ENCODE measurements at places on chromosomes 5 and 9. TPM values are rescaled to one million over a fixed set of nuclear protein-coding genes. Genes with fewer than 3 reads are reported as not detected.

GRCh38 chr9:129640871-129641749 lies 841 bp downstream of the ASB6 start:
- peaks cover 5% of the 10 kb centered on the region for H3K36me3 ChIP-seq
- no peak for DNase-seq
- H3K4me3 ChIP-seq = peak overlapping the region; percentile 74
- peaks cover 10% of the 10 kb centered on the region for H3K4me1 ChIP-seq
- no peaks in the 10 kb centered on the region for H3K27me3 ChIP-seq

- DNase-seq = no peak
- peaks cover 11% of the 10 kb centered on the region for H3K27me3 ChIP-seq
- no peak overlapping the region for H3K4me3 ChIP-seq
Measured at GRCh38 chr5:145919413-145919812, 17.0 kb upstream of the SH3RF2 start.

DNA sequence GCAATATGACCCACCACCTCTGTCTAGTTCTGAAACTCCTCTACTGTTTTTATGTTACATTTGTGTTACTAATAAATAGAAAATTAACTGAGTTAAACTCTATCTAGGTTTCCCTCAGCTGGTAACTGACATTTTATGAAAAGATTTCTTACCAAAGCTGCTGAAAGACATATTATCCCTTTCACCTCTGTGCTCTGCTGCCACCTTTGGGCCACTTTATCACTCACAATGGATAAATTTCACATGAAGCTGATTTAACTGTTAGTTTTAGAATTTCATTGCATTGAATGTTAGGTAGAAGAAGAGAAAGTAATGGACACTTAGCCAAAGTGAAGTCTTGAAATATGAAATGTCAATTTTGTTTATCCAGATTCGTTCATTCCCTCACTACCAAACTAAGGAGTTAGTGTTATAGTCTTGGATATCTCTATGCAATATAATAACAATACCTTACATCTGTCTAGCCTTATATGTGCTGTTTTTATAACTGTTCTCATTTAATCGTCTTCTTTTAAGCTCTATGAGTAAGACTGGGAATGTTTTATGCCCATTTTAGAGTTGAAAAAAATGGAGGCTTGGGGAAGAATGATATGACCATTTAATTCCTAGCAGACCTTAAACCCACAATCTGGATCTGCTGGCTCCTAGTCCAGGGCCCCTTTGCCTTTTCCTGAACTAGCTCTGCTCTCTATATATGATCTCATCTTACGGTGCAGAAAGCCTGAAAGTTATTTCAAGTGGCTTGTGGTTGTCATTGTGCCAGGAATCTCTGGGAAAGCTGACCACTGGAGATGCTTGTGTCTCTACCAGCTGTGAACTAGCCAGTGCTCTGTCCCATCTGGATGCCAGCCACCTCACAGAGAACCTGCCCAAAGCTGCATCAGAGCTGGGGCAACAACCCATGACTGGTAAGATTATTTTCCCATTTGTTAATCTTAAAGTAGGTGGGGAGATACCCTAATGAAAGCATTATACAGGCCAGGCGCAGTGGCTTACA lies 97.1 kb downstream of the GOLPH3 start:
- no peak overlapping the region for H3K4me3 ChIP-seq
- DNase-seq = no peak
- H3K27me3 ChIP-seq = no peaks in the 10 kb centered on the region
- H3K36me3 ChIP-seq = no peaks in the 10 kb centered on the region
- no peaks in the 10 kb centered on the region for H3K4me1 ChIP-seq

GRCh38 chr9:69317894-69318293 lies 7.1 kb upstream of the ENTREP1 start:
- no peak overlapping the region for H3K4me3 ChIP-seq
- peaks cover 4% of the 10 kb centered on the region for H3K36me3 ChIP-seq
- no peaks in the 10 kb centered on the region for H3K4me1 ChIP-seq
- no peak overlapping the region for H3K27ac ChIP-seq
- no peak for DNase-seq

- no peak for DNase-seq
- H3K4me3 ChIP-seq = no peak overlapping the region
- H3K27me3 ChIP-seq = peaks cover 9% of the 10 kb centered on the region
- H3K36me3 ChIP-seq = no peaks in the 10 kb centered on the region
Measured at GRCh38 chr9:128211186-128211980, 8.2 kb downstream of the DNM1 start.

DNA sequence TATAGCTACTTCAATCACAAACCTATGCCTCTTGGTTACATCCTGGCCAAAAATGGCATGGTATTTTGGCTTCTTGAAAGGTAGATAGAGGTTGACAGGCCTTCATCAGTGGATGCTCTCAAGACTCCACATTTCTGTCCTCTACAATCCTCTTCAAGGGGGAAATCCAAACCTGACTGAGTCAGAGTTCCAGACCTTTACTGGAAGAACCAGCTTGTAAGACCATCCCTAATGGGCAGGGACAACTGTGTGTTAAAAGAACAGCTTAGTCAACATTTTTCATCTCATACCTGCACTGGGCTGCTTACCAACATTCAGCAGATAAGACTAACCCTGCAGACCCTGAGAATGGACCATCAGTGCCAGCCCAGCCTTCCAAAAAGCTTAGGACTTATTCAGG lies 155.7 kb downstream of the CDK5RAP2 start:
- DNase-seq = no peak
- H3K27me3 ChIP-seq = no peaks in the 10 kb centered on the region
- peaks cover 18% of the 10 kb centered on the region for H3K36me3 ChIP-seq
- H3K4me1 ChIP-seq = no peaks in the 10 kb centered on the region
- no peak overlapping the region for H3K4me3 ChIP-seq
- H3K27ac ChIP-seq = no peak overlapping the region

DNA sequence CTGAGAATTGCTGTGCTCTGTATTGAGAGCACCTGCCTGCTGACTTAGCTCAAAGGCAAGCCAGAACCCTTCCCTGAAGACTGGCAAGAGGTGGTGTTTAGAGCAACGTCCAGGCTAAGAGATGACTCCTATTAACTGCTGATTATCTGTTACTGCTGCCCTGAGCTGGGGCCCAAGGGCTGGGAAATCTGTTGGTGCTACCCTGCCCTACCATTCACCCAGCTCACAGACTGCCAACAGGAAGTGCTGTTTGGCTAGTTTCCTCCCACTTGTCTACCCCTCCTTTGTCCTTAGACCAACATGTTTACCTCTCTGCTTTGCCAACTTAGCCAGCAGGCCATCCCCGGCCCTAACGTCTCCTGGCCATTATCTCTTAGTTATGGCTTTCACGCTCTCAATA lies 6.9 kb downstream of the RAB24 start:
- H3K4me3 ChIP-seq = no peak overlapping the region
- peak overlapping the region; percentile 88 for H3K27ac ChIP-seq
- H3K36me3 ChIP-seq = peaks cover 17% of the 10 kb centered on the region
- peaks cover 8% of the 10 kb centered on the region for H3K4me1 ChIP-seq
- no peak for DNase-seq

DNA sequence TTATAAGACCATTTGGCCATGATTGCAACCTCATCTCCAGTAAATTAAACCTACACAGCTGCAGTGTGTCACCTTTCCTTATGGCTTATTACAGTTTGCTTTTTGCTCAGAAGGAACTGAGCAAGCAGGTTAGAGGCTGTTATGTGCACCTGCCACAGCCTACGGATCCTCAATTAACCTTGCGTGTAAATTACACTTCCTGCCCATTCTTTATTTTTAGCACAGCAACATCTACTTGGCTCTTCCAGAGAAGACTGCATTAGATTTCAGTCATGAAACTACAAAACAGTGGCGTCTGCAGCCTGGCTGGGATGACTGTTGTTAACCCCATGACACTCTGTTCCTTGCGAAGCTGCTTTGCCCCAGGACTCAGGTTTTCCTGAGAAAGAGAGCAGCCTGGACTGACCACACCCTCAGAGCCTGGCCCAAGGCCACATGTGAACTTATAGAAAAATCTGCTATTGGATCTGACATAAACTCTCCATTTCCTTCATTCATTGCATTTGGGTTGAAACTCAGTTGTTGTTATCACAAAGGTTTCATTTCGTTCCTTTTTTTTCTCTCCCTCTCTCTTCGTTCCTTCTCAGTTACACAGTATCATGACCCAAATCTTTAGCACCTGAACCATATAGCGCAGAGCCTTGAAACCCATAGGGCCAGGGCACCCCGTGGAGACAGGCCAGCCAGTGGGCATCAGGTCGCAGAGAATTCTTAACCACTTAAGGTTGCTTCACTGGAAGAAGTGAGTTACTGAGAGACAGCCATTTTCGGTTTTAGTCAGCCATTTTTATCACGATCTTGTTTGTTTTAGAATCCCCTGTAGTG lies 138.6 kb downstream of the PALM2AKAP2 start:
- DNase-seq = no peak
- H3K36me3 ChIP-seq = no peaks in the 10 kb centered on the region
- peaks cover 11% of the 10 kb centered on the region for H3K27me3 ChIP-seq

DNA sequence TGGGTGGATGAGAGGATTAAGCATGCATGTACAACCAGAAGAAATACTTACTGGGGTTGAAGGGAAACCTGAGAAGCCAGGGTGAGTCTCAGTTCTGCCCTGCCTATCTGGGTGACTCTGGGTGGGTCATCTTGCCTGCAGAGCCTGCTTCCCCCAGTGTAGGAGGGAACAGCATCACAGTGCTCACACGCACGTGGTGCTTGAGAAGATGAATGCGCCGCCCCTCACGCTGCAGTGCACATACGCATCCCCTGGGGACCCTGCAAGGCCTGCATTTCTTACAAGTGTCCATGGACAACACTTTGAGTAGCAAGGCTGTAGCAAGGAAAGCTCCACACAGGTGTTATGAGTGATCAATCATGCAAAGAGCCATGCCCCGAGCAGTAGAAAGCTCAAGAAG lies 18.7 kb upstream of the GABBR2 start:
- no peak overlapping the region for H3K4me3 ChIP-seq
- no peaks in the 10 kb centered on the region for H3K4me1 ChIP-seq
- DNase-seq = no peak
- H3K36me3 ChIP-seq = no peaks in the 10 kb centered on the region
- no peak overlapping the region for H3K27ac ChIP-seq

DNA sequence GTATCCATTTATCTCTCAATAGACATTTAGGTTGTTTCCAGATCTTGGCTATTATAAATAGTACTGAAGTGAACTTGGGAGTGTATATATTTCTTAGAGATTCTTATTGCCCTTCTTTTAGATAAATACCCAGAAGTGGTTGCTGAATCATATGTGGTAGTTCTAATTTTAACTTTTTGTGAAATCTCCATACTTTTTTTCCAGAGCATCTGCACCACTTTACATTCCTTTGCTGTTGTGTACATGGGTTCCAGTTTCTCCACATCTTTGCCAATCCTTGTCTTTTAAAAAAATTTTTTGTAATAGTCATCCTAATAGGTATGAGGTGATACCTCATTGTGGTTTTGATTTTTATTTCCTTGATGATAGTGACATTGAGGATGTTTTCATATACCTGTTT lies 303.7 kb downstream of the CCDC171 start:
- H3K4me1 ChIP-seq = no peaks in the 10 kb centered on the region
- H3K36me3 ChIP-seq = no peaks in the 10 kb centered on the region
- no peak for DNase-seq
- H3K27me3 ChIP-seq = no peaks in the 10 kb centered on the region
- H3K4me3 ChIP-seq = no peak overlapping the region
- no peak overlapping the region for H3K27ac ChIP-seq

GRCh38 chr9:14421291-14421690 lies 107.3 kb upstream of the NFIB start:
- no peaks in the 10 kb centered on the region for H3K27me3 ChIP-seq
- no peak overlapping the region for H3K4me3 ChIP-seq
- no peak for DNase-seq
- no peak overlapping the region for H3K27ac ChIP-seq
- no peaks in the 10 kb centered on the region for H3K36me3 ChIP-seq

DNA sequence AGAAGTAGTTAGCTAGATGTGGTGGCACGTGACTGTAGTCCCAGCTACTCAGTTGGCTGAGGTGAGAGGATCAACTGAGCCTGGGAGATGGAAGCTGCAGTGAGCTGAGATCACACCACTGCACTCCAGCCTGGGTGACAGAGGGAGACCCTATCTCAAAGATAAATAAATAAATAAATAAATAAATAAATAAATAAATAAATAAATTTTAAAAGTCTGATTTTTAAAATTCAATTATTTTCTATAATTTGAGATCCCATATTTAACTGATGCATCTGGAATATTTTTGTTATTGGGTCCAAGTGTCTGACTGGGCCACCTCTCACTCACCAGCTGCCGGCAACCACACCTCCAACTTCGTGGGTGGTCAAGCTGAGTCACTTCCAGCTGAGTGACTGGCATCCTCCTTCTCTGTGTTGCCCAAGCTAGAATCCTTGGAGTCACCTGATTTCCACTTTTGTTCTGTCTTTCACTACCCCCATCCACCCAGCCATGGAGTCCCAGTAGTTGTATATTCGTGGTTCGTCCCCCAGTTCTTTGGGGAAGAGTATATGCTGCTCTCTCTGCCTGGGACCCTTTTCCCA lies 70.9 kb downstream of the EGFLAM start:
- H3K27me3 ChIP-seq = no peaks in the 10 kb centered on the region
- DNase-seq = no peak
- no peaks in the 10 kb centered on the region for H3K36me3 ChIP-seq
- H3K4me1 ChIP-seq = no peaks in the 10 kb centered on the region
- H3K4me3 ChIP-seq = no peak overlapping the region

- peaks cover 14% of the 10 kb centered on the region for H3K4me1 ChIP-seq
- peak overlapping the region; percentile 70 for H3K4me3 ChIP-seq
- peaks cover 34% of the 10 kb centered on the region for H3K27me3 ChIP-seq
- no peaks in the 10 kb centered on the region for H3K36me3 ChIP-seq
- no peak overlapping the region for H3K27ac ChIP-seq
Measured at GRCh38 chr5:137497396-137498290, 1.5 kb downstream of the SPOCK1 start.

DNA sequence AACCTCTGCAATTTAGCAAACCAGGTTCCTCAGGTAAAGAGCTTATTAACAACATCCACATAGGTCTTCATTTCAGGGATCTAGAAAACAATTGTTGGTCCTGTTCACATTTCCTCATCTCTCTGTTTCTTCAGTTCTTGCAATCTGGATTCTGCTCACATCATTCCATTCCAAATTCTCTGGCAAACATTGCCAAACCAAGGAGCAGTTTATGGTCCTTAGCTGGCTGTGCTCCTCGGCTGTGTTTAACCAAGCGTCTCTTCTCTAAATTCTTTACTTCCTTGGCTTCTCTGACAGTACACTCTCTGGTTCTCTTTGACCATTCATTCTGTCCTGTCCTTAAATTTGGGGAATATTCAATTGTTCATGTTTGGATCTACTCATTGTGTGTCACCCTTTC lies 65.8 kb upstream of the RANBP3L start:
- DNase-seq = no peak
- peaks cover 7% of the 10 kb centered on the region for H3K4me1 ChIP-seq
- no peaks in the 10 kb centered on the region for H3K27me3 ChIP-seq
- no peak overlapping the region for H3K4me3 ChIP-seq

DNA sequence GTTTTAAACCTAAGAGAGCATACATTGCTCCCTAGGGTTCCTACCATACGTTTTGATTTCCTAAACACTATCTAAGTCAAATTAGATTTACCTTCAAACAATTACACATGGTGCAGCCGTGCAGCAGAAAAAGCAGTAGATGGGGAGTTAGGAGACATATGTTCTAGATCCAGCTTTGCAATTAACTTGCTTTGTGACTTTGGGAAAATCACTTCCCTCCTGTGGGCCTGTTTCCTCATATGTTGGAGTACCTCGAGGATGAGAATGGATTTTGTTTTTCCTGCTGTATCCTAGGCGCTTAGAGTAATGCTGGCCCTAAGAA lies 711 bp downstream of the MRPL50 start:
- peaks cover 67% of the 10 kb centered on the region for H3K36me3 ChIP-seq
- no peak for DNase-seq
- peak overlapping the region; percentile 99 for H3K27ac ChIP-seq
- H3K27me3 ChIP-seq = no peaks in the 10 kb centered on the region

Gene NR5A1
- 0.49 TPM for total RNA-seq

Gene CARD9
- total RNA-seq = 1.6 TPM

Gene EPB41L4B
- 7.8 TPM for total RNA-seq

Gene PCDH12
- total RNA-seq = not detected

Gene TMC1
- not detected for total RNA-seq

Gene LRRC70
- 0.77 TPM for total RNA-seq

Gene LMX1B
- total RNA-seq = 9.1 TPM
